ENCODE measurements at places on chromosomes 6 and 20. TPM values are rescaled to one million over a fixed set of nuclear protein-coding genes. Genes with fewer than 3 reads are reported as not detected.

The COL19A1 gene
- not detected for polyA plus RNA-seq

- H3K36me3 ChIP-seq: no peaks in the 10 kb centered on the region
- peaks cover 6% of the 10 kb centered on the region for H3K27me3 ChIP-seq
- H3K4me1 ChIP-seq: no peaks in the 10 kb centered on the region
- no peak for DNase-seq
- no peak overlapping the region for H3K27ac ChIP-seq
These were observed 20.9 kb upstream of the SMOC2 start for GRCh38 chr6:168420084-168420483.

GRCh38 chr20:17129089-17129488, 97.8 kb upstream of the PCSK2 start:
- no peak overlapping the region for H3K27ac ChIP-seq
- DNase-seq: no peak
- no peaks in the 10 kb centered on the region for H3K36me3 ChIP-seq

DNA sequence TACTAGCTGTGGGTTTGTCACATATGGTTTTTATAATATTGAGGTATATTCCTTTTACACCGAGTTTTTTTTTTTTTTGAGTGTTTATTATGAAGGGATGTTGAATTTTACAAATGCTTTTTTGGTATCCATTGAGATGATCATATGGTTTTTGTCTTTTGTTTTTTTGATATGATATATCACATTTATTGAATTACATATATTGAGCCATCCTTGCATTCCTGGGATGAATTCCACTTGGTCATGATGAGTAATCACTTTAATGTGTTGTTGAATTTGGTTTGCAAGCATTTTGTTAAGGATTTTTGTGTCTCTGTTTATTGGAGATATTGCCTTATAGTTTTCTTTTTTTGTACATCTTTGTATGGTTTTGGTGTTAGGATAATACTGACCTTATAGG, 3.3 kb upstream of the ZNF337 start:
- H3K4me1 ChIP-seq: peaks cover 26% of the 10 kb centered on the region
- H3K27me3 ChIP-seq: peaks cover 4% of the 10 kb centered on the region
- H3K27ac ChIP-seq: no peak overlapping the region
- H3K36me3 ChIP-seq: peaks cover 10% of the 10 kb centered on the region
- no peak for DNase-seq

DNA sequence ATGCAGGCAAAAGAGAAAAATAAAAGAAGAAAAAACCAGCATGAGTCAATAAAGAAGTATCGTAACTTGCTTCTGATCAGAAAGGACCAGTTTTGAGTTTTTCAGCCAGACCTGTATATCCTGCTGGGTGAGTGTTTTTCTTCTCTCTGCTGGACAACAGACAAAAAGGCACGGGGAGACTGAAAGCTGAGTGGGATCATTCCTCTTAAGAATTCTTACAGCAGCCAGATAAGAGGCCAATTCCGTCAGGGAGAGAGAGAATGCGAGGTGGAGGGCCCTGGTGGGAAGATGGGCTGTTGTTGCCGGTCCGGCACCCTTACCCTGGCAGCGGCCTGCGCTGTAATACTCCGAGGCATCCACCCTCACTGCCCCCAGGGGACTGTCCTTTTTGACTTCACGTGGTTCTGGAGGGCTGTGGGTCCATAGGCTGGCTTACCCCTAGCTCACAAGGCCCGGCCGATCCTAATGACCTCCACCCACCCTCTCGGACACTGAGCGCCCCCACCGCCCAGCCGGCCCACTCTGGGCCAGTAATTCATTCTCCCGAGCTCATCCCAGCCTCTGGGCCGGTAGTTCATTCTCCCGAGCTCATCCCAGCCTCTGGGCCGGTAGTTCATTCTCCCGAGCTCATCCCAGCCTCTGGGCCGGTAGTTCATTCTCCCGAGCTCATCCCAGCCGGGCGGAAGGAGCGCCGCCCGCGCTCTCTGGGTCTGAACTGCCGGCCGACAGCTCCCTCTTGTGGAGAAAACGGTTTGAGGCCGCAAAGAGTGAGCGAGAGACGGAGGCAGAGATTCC, 118.3 kb upstream of the SIRPA start:
- H3K27ac ChIP-seq: peak overlapping the region; percentile 46
- H3K27me3 ChIP-seq: peaks cover 12% of the 10 kb centered on the region
- H3K4me3 ChIP-seq: peak overlapping the region; percentile 82
- peaks cover 19% of the 10 kb centered on the region for H3K4me1 ChIP-seq

- peaks cover 5% of the 10 kb centered on the region for H3K36me3 ChIP-seq
- peak overlapping the region; percentile 84 for H3K27ac ChIP-seq
These were observed 114.6 kb downstream of the RCAN2 start for GRCh38 chr6:46376562-46377061.
